ENCODE measurements at places on chromosomes 6 and 20. TPM values are rescaled to one million over a fixed set of nuclear protein-coding genes. Genes with fewer than 3 reads are reported as not detected.

Gene C6orf120
- polyA plus RNA-seq: 44.5 TPM

DNA sequence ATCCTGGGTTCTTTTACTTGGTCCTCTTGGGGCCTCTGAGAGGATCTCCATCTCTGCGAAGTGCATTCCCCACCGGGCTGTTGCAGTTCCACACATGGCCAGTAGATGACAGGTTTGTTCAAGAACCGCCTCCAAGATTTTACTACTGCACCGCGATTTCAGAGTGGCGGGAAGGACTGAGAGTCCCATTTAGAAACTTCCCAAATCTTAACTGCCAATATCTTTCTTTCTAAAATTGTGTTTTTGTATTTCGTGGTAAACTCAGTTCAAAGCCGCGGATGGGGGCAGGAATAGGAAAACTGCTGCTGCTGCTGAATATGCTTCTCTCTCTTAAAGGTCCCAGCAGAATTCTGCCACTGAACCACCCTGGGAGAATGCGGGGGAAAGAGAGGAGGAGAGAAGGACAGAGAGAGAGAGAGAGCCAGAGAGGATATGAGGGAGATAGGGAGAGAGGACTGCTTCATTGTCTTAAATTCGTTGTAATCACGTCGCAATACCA is 8.6 kb upstream of the BTNL2 start:
- no peak for DNase-seq

Gene SCGN
- 0.35 TPM for polyA plus RNA-seq

Gene C6orf58
- 0.82 TPM for polyA plus RNA-seq

Gene PRR18
- polyA plus RNA-seq: 0.25 TPM

DNA sequence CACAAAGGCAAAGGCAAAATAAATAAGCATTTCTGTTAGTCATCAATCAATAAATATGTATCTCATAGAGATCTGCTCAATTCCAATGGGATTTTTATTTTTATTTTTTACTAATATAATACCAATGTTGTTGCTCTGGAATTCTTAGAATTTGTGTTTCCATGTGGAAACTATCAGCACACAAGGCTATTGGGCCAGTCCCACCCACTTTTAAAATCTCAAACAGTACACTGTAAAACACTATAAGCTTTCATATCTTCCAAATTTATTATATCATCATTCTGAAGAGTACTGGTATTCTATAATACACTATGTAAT is 563.8 kb upstream of the MARCKS start:
- no peak for DNase-seq

Measured in right renal cortex interstitium (tissue), 3 donors.